ENCODE measurements at places on chromosomes 6 and 20.
A peak's percentile ranks its signal among the peaks of the same experiment; 100 is the strongest.

DNA sequence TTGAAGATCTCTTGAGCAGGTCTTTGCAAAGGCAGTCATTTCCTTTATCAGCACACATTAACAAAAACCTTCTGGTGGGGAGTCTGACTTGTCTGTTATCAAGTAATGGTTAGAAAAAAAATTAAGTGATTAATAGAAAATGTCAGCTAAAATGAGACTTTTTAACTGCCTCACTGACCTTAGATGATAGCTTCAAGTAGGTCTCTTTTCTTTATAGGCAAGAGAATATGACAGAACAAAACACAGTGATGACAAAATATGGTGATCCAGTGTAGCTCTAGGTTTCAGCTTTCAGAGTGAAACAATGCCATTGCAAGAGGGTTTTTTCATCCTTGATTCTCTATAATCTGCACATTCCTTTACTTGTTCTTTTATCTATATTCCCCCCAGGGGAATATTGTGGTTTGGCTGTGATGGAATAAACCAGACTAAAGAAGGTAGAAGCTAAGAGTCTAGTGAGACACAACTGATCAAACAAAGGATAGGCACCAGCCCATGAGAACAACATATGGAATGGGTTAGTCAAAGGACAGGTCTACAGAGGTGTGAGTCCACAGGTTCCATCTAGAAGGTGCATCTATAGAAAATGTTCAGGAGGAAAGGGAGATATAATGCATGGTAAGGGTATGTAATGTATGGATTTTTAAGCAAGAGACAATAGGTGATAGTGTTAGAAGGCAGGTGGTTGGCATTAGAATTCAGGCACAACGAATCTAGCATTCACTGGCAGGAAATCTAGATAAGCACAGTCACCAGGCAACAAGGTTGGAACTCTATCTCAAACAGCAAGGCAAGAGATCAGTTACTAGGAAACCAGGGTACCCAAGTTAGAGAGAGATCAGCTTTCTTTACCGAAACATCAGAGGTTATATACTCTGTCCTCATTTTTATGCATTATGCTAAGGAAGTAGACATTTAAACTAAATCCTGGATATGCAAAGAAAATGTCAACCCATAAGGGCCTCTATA, 228.9 kb upstream of the SMLR1 start:
- DNase-seq = no peak

GRCh38 chr6:158219228-158219627, 51.1 kb downstream of the GTF2H5 start:
- DNase-seq = peak; percentile 43

DNA sequence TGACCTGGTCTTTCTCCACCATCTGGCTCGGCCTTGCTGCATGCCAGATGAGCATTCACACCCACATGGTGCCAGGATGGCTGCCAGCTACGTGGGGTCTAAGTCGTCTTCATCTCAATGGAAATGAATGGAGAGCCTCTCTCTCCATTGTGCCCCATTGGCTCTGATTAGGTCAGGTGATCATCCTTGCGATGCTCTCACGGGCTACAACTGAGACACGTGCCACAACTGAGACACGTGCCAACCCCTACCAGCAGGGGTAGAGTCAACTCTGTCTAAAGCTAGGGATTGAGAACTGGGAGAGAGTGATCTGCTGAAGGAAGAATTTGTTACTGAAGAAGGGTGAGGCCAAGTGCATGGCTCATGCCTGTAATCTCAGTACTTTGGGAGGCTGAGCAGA, 67.3 kb upstream of the RALY start:
- DNase-seq = no peak

DNA sequence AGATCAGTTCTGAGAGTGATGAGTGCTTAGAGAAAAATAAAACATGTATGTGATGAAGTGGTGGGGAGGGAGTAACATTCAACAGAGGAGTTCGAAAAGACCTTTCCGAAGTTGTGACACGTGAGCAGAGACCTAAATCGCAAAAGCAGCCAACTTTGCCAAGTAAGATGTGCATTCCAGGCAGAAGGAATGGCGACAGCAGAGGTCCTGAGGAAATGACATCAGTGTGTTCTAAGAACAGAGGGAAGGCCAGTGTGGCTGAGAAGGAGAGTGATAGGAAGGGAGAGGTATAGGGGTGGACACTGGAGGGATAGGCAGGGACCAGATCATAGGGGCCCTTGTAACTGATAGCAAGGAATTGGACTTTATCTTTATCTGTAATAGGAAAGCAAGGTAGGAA, 51.3 kb downstream of the ADAT2 start:
- no peak for DNase-seq

DNA sequence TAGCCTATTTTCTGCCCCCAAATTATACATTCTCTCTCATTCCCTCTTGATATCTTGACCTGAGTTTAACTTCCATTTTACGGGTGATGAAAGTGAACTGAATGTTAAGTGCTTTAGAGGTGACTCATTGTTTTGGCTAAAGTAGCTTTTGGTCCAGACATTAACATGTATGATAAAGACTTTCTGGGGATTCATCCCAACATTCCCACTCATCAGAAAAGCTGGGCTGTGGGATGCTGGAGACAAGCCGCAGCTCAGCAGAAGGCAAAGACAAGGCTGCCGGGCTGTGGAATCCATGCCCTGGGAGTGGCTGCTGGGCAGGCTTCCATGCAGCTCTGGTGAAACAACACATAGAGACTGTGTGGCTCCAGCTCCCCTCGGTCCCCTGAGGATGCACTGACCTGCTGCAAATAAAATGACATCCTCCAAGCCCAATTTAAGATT, 89.9 kb upstream of the SYNDIG1 start:
- DNase-seq = no peak

DNA sequence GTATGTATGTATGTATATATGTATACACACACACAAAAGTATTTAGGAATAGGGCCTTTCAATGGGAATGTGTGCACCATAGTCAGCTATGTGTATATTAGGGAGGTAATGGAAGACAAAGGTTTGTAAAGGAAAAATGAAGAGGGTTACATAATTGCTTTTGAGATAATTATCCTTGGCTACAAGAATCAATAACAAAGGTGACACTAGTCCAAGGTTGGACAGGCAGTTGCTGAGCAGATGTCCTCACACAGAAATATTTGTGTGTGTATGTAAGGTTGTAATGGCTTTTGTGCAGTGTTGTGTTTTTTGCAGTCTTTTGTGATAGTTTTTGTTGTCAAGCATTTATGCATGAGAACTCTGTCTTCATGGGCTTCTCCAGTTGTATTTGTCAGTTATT, 157.9 kb upstream of the MARCKS start:
- no peak for DNase-seq

GRCh38 chr6:165634101-165634880, 28.8 kb downstream of the PDE10A start:
- no peak for DNase-seq

DNA sequence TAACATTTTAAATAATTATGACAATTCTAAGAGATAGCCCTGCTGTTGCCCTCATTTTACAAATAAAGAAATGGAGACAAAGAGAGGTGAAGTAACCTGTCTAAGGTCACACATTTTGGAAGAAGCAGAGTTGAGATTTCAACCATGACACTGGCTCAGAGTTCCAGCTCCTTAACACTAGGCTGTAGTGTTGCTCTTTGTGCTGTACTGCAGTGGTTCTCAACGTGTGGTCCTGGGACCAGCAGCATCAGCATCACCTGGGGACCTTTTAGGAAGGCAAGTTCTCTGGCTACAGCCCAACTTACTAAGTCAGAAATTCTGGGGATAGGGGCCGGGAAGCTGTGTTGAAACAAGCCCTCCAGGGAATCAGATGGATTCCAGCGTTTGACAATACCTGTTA, 62.4 kb upstream of the FERMT1 start:
- DNase-seq = no peak

- DNase-seq = no peak
Measured at GRCh38 chr6:159727717-159728445, 575 bp downstream of the WTAP start.

DNA sequence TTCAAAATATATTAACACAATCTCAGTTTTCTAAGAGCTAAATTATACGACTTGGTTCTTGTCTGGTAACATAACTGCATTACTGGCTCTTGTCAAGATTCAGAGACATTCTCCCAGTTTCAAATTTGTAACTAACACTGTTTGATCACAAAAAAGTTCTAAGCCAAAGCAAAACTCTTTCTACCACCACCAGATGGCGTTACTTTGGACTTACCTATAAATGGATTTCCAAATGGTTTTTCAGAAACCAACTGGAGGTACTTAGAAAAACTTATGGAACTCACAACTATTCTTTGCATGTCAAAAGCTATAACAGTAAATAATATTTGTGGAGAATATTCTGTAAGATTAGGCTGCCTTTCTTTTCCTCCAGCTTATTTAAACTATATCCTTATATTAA, 34.2 kb upstream of the GFRAL start:
- DNase-seq = no peak

GRCh38 chr6:107419733-107420132, 39.6 kb downstream of the PDSS2 start:
- no peak for DNase-seq

- peak; percentile 59 for DNase-seq
Measured at GRCh38 chr6:35552285-35552917, 39.7 kb upstream of the TULP1 start.

GRCh38 chr6:165725201-165725600, 62.2 kb upstream of the PDE10A start:
- no peak for DNase-seq

- DNase-seq = no peak
Measured at GRCh38 chr20:57900226-57900905, 190.6 kb upstream of the PMEPA1 start.

GRCh38 chr6:9131616-9132015, 696.3 kb upstream of the SLC35B3 start:
- no peak for DNase-seq

DNA sequence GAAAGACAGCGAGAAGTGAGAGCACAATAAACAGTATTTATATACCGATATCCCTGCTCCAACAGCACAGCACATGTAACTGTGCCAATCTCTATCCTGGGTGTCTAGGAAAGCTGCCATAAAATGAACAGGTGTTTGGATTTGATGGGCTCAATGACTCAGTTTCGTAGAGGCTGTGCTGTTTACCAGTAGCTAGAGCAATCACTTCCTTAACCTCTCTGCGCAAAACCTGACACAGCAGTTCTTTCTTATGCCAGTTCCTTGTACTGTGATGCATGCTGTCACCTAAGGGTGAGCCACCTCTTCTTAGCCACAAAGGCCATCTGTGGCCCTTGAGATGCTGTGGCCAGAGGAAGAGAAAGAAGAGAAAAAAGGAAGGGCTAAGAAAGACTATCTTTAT, 59.3 kb downstream of the SHPRH start:
- DNase-seq = no peak

GRCh38 chr20:19232997-19233794, 20.8 kb downstream of the SLC24A3 start:
- no peak for DNase-seq

All from CD4-positive, alpha-beta T cell treated with Interferon gamma for 1 hour (primary cell).